ENCODE measurements at places on chromosomes 1 and 21.
A peak's percentile ranks its signal among the peaks of the same experiment; 100 is the strongest.

DNA sequence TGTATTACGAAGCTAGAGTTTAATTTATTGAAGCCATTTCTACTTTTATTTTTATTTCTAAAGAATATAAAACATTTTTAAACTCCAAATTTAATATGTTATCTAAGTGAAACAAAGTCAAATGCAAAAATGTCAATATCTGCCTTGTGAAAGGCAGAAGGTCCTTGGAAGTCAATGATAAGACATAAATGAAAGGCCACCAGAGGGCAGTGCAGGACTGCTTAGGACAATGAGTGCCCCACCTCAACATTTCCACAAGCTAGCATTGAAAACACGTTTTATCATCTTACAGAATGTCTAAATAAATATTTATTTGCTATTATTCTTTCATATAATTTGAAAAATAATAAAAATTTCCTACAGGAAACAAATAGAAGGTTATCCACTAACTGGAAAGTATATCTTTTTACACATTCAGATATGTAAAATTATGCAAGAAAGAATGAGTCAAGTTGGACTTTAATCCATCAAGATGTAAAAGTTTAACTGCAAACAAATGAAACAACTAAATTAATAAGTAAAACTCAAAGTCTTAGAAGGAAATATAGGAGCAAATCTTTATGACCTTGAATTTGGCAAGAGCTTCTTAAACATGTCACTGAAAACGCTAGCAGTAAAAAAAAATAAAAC, 140.1 kb upstream of the FMN2 start:
- peak; percentile 75 for DNase-seq

GRCh38 chr1:86787621-86788020, 83.2 kb downstream of the SH3GLB1 start:
- no peak for DNase-seq

- DNase-seq, result peak; percentile 73
Measured at GRCh38 chr1:12052008-12052573, 11.0 kb upstream of the TNFRSF8 start.

DNA sequence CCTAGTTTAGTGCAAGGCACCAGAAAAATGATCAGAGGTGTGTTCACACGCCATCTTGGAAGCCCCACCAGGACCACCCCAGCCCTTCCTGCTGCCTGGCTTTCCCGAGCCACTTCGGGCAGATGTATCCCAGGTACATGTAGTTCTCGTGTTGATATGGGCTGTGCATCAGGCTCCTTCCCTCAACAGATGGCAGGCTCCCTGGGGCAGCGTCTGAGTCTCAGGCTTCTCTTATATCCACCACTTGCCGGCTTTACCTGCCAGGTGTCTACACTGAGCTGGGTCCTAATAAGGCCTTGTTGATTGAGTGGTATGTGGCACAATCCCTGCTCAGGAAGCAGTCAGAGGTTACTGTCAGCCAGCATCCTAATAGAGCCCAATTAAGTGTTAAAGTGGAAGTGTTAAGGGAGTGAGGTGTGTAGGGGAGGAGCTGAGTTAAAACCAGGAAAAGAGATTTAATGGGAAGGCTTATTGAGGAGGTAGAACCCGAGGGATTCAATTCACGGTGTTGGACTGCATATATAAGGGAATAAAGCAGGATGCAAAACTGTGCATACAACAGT, 8.5 kb downstream of the GPA33 start:
- no peak for DNase-seq

DNA sequence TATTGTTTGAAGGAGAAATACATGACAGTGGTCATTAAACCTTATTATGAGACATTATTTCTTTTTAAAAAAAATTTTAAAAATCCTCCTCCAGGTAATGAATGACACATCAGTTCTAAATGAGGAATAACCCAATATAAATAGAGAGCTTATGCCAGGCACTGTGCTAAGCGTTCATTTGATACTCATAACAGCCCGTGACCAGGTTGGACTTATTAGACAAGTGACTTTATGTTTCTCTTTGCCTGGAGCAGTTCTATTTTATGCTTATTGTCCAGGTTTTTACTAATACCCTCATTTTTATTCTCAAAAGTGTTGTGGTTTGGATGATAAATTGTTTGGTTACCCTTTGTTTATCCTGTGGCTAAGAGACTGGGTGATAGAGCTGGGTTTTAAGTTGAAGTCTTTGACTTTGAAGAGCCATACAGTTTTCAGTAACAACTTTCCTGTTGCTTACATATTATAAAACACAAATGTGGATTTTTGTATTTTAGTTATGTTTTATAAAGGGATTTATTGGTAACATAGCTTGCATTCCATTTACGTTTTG, 84.2 kb downstream of the RABGAP1L start:
- no peak for DNase-seq

DNA sequence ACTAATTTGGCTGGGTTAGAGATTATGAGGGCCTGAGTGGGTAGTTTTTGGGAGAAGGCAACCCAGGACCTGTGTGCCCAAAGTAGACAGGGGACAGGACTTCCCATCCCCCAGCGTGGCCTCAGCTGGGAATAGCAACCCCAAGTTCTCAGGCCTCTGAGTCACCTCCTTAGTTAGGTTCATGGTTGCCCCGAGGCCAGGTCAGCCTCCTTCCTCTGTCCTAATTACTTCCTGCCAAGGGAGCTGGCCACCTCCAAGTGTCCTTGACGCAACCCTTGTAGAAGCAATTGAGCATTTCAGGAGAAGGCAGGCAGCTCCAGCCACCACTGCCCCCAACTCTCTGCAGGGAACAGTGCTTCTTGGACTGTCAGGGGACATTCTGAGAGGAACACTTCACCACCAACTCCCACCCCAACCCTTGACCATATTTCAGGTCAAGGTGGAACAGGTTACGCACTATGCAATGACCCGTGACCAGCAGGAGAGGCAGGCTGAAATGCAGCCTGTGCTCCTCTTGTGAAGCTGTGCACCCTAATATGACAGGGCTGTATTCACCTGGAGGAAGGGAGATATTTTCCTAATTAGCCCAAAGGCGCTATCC, 5.1 kb upstream of the NT5C1A start:
- DNase-seq, result no peak

GRCh38 chr1:171623651-171624331, 1.7 kb downstream of the MYOCOS start:
- DNase-seq, result no peak

DNA sequence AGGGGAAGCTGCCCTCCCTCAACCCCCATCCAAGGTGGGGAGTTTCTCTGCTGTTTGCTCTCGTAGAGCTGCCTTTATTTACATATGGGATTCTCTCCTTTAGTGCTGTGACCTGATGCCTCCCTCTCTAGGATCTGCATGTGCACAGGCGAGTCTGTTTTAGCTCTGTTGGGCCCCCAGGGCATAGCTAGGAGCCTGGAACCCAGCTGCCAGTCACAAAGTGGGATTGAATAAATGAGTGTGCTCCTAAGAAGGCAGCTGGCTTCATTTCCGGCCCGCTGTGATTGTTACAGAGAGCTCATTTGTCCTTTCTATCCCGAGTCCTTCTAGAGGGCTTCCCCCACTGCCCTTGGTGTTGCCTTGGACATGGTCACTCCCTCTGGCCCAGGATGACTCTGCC, 176.6 kb downstream of the GRIK3 start:
- no peak for DNase-seq

GRCh38 chr1:3558036-3558726, 53.1 kb downstream of the MEGF6 start:
- DNase-seq, result no peak

DNA sequence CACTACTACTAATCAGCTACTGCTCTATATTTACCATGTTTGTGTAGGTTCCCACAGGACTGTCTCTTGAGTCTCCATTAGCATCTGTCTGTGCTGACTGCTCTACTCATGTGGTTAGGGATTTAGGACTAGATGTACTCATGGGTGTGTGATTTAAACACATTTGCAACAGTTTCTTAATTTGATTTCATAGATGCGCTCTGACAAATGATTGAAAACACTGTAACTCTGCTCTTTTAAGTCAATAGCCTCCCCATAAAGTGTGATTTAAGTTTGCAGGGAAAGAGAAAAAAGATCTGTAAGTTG, 809.3 kb downstream of the NCAM2 start:
- no peak for DNase-seq

GRCh38 chr1:25066731-25067517, 136.8 kb upstream of the RUNX3 start:
- DNase-seq, result no peak

DNA sequence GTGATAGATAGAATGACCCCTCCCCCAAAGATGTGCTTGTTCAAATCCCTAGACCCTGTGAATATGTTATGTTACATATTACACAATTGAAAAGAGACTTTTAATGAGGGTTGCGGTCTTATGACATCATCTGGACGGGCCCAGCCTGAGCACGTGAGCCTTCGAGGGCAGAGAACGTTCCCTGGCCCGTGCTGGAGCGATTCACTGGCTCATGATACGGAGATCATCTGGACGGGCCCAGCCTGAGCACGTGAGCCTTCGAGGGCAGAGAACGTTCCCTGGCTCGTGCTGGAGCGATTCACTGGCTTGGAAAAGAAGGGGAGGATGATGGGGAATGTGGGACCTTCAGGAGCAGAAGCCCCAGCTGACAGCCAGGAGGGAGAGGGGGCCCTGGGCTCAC, 34.4 kb upstream of the COL18A1 start:
- DNase-seq, result no peak

GRCh38 chr1:243301059-243301458, 45.2 kb downstream of the SDCCAG8 start:
- no peak for DNase-seq
